ENCODE measurements at places on chromosomes 2 and 18. TPM values are rescaled to one million over a fixed set of nuclear protein-coding genes. Genes with fewer than 3 reads are reported as not detected.

DNA sequence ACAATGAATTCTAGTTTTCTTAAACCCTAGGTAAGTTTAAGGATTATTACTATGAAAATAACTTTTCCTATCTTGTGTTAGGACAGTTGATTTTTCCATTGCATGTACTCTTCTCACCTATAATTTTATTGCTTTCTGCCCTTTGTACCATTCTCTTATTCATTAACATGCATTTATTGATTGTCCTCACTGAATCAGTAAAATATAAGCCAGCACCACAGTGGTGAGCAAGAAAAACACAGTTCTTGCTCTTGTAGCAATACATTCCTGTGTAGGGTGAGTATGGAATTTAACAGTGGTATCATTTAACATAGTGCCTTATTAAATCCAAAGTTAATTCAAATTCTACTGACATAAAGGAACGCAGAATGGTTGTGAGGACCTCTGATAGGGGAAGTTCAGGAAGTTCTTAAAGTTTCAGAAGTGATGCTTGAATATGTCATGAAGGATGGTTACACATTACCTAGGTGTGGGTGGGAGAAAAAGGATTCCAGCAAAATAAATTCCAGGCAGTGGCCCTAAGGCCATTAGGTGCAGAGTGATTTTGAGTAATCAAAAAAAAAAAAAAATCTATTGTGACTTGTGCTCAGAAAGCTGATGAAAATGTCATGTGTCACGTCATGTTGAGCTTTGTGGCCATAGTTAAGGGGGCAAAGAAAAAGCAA, 104.7 kb upstream of the DSEL start:
- DNase-seq = no peak

ARHGAP15 gene
- polyA plus RNA-seq = 3.4 TPM

DNA sequence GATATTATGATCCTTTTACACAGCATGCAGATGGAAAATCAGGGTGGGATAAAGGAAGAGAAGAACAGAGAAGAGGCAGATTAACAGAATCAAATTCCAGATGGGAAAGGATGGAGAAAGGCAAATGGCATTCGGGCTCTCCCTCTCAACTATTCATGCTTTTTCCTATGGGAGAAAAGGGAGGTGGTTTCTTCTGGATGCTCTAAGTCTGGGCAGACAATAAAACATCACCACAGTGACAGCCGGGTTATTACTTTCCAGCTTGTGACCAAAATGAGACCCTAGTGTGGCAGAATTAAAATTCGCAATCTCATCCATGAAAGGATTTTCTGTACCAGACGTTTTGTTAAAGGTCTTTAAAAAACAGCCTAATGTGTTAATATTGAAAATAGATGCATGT, 440.7 kb downstream of the RND3 start:
- no peak for DNase-seq

DNA sequence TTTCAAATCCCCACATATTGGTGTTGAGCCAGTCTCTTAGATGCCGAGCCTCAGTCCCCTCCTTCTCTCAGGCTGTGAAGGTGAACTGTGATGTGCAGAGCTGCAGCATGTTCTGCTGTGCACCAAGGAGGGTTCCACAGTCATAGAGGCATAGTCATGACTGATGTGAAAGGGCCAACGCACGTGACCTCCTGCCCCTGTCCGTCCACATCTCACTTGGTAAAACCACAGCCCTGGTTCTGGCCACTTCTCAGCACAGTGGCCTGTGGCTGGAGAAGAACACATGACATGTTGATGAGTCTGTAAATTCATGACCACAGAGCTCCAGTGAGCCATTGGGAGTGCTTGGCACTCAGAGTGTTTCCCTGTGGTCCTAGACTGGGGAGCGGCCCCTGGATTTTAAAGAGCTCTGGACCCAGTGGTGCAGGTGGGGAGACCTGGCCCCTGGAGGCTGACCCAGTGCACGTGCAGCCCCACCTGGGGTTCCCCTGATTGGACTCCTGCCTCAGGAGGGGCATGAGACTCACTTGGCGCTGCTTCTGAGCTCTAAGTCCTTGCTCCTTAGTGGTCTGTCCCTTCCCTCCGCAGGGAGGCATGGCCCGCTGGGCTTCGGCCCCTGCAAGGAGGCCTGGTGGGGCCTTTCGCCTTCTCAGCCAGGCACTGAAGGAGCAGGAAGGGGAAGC, 25.3 kb downstream of the INPP4A start:
- DNase-seq = no peak

IL36A gene
- not detected for polyA plus RNA-seq

DNA sequence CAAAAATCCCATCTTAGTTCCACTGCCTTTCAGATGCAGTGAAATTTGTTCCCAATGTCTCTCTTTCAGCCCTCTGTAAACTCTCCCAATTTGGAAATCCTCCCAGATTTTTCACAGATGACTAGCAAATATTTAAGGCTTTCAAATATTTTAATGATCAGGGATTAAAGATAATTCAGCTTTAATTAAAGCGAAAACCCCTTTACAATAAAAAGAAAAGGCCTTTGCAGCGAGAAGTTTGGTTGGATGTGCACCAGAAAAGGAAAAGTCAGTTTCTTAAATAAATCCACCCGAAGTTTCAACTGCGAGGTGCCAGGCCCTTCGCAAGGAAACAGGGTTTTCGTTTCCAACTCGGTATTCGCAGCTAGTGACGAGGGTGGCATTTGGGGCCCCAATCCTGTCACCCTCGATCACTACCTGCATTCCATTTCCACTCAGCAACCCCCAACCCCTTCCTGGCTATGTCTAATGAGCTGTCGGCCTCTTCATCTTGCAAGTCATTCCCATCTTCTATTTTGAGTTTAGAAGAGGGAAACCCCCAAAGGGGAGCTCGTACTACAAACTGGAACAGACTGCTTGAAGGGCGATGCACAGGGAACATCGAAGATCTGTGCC, 1.5 kb downstream of the RAX start:
- DNase-seq = no peak

MBD1 gene
- 54.6 TPM for polyA plus RNA-seq

ATOH8 gene
- 11.2 TPM for polyA plus RNA-seq

All from right renal cortex interstitium (tissue), 3 donors.